Right renal pelvis (tissue), 4 donors: ENCODE measurements at places on chromosomes 4 and X.

- no peak for DNase-seq
Measured at GRCh38 chrX:46595084-46595483, 21.5 kb downstream of the CHST7 start.

- DNase-seq = no peak
Measured at GRCh38 chr4:38724475-38724808, 58.3 kb downstream of the TLR10 start.

DNA sequence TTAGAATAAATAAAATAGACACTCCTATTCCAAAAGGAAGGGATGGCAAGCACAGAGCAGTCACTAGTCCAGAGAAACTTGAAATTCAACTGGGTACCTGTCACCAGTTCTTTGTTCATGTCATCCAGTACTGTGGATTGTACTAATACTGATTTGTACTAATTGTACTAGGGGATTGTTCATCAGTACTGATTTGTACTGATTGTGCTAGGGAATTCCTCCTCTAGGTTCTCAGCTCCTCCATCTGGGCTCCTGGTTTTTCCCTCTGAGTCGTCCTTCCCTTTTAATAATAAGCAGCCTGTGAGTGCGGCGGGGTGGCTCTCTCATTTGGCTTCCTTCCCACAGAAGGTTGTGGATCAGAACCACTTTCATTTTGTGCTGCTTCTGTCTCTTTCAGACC lies 31.0 kb upstream of the SOD3 start:
- DNase-seq = no peak

- no peak for DNase-seq
Measured at GRCh38 chrX:103847174-103847870, 15.3 kb upstream of the RAB9B start.
